ENCODE measurements at places on chromosomes 3 and 15.

- no peak for DNase-seq
Observed at GRCh38 chr15:39127925-39128617, 452.8 kb upstream of the THBS1 start.

DNA sequence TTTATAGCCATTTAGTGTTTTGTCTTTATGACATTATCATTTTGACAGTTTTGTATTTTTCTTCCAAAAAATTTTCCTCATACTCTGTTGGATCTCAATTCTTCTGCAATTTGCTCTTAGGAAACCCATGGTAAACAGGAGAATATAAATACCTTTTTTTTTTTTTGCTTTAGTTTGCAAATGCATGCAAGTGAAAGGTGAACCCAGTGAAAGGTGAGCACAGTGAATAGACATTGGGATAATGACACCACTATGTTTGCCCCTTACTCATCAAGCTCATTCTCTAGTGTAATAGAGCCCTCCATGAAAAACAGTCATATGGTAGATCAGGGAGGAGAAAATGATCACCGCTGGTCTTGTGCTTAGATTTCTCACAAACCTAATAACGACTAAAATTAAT lies 59.0 kb upstream of the TRPC1 start:
- DNase-seq: no peak

DNA sequence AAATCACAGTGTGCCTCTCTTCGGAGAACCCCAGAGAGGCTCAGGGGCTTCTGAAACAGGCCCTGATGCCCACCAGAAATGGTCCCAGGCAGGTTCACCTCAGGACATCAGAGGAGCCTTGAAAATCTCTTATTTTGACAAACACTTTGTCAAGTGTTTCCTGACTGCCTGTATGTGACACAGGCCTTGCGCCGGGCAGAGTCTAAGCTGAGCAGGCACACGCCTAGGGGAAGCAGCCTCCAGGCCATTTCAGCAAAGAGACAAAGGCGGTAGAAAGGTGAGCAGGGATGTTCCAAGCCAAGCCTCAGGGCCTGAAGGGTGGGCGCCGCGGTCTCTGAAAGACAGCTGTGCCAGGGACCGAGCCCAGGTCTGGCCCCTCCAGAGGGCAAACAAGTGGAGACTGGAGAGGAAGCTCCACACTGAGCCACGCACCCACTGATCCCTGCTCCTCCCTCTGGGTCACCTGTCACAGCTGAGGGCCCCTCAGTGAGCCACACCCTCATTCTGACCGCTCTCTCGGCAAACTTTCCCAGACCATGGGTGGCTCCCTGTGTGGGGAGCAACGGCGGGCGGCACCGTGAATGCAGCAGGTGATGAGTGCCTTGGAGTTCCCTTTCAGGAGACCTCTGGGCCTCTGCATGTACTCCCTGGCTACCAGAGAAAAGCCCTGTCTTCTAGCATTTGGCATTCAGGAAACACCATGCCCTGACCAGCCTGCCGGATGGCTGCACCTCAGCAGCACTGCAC lies 136.1 kb downstream of the ADAMTS17 start:
- no peak for DNase-seq

GRCh38 chr15:68578175-68578979 lies 416 bp upstream of the CORO2B start:
- no peak for DNase-seq

DNA sequence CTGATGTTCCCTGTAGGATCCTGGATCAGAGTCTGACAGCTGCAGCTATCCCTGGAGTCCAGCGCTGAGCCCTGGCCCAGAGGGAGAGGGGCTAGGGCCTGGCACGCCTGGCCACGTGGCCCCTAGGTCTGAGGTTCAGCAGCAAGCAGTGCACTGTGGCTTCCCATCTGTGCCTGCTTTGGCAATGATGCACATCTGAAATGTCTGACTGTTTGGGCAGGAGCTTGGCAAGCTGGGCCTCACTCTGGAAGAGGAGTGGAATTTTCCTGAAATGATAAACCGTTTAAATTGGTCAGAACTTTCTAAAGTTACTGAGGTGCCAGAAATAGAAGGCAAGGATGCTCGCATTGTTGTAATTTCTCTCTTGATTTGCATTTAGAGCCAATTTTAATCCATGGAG lies 48.8 kb upstream of the MRPS22 start:
- DNase-seq: no peak

DNA sequence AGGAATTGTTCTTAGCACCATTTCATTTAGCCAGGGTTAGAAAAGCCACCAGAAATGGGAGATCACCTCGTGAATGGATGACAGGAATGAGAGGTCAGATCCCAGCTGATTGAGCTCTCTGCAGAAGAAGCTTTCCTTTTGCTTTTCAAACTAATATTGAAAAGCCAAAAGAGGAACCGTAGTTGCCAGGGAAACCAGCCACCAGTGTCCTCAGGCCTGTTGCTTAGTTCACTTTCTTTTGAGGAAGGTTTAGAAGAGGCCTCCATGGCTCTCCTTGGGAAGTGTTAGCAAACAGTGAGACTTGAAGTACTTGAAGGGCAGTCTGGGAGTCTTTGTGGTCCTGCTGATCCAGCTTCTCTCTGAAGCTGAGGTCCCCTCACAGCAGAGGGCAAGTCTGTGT lies 7.4 kb upstream of the CCK start:
- DNase-seq: no peak

GRCh38 chr3:13660042-13660874 lies 111.3 kb downstream of the FBLN2 start:
- no peak for DNase-seq

GRCh38 chr15:62603742-62604141 lies 438.7 kb upstream of the C2CD4B start:
- no peak for DNase-seq

- DNase-seq: no peak
Observed at GRCh38 chr3:99648516-99648915, 10.1 kb downstream of the COL8A1 start.

GRCh38 chr3:71050538-71051258 lies 532.8 kb downstream of the FOXP1 start:
- no peak for DNase-seq

- no peak for DNase-seq
Observed at GRCh38 chr15:88061452-88061851, 195.1 kb downstream of the NTRK3 start.

DNA sequence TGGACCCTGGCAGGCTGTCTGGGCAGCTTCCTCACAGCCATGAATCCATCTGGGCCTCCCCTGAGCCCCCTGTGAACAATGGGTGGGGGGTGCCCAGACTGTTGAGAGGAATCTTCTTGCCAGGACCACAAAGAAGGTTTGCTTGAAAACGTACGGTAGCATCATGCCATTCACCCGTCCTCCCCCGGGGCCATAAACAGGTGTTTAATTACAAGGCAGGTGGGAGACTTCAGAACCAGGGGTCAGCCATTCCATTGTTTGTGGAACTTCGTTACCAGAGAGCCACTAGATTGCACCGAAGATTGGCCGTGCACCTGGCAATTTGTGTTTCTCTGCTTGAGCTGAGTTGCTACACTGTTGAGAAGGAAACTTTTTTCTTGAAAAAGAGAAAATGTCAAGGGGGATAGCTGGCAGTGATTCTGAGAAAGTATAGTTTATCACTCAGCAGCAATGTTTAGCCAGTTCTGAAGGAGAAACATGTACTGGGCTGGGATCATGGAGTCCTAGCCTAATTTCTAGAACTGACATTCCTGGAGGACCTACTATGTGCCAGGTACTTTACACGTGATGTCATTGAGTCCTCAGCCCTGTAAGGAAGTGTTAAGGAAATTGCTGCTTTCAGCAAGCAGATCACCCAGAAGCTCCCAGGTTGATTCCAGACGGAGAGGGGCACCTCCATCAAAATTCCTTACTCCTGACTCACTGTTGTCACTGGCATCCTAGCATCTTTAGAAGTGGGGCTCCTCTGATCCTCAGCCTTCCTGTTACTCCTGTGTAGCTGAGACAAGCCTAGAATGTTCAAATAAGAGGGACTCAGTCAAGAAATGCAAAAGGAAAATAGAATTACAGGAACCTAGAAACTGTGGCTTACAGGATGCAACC lies 103.8 kb upstream of the UBE2E1 start:
- DNase-seq: no peak

DNA sequence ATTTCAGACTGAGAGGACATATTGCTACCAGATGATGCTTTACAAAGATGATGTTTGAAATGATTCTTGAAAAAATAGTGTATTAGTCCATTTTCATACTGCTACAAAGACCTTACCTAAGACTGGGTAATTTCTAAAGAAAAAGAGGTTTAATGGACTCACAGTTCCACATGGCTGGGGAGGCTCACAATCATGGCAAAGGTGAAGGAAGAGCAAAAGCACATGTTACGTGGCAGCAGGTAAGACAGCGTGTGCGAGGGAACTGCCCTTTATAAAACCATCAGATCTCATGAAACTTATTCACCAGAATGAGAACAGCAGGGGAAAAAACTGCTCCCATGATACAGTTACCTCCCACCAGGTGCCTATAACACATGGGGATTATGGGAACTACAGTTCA lies 658.4 kb upstream of the CFAP20DC start:
- no peak for DNase-seq

- no peak for DNase-seq
Observed at GRCh38 chr15:87639305-87640011, 617.1 kb downstream of the NTRK3 start.

GRCh38 chr3:155497930-155498647 lies 204.6 kb upstream of the STRIT1 start:
- DNase-seq: no peak

- DNase-seq: no peak
Observed at GRCh38 chr3:196388956-196389355, 43.3 kb downstream of the UBXN7 start.

DNA sequence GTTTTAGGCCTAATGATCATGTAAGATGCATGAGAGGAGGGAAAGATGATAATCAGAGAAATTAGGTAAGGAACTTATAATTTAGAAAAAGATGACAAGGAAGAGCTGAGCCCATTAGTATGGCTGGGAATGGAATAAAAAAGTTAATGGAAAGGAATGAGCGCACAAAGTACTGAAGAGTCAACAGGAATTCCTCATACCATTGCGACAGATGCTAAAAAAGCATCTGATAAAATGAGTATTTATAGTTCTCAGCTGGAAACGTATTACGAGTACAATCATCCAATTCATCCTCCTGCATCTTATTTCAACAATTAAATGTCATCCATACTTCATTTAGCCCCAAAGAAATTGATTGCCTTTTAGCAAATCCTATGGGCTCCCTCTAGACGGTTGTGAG lies 58.9 kb downstream of the TMCC1 start:
- no peak for DNase-seq

DNA sequence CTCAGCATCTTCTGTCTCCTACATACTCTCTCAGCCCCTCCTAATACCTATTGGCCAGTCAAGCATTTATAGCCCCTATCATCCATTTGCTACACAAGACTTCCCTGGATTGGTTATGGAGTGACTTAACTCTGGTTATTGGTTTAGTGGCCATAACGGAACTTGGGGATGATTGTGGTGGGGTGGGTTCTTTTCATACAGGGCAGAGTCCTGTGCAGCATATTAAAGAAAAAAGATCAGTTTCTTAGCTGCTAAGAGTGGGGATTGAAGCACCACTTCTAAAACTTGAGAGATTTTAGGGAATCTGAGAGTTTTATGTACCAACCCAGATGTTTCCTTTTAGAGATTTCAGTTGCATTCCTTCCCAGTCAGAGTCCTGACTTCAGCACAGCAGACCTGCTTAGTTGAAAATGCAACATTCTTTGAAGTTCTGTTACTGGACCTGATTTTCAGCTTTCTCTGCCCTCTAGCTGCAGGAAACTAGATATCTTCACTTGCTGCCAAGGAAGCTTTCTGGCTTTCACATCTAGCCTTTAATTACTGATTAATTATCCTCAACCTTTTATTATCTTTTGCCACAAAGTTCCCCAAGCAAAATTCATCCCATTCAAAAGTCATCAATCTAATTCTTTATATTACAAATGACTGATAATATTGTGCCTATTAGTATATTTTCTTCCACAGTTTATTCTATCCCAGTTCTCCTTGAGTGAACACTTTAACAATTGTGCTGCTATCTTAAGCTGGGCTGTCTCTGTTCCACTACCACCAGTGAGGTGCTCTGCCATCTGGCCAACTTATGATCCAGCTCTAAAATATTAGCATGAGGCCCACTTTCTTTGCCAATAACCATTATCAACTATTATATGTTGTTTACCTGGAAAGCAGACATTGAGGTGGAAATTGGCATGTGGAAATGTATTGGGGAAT lies 906.0 kb upstream of the ALCAM start:
- no peak for DNase-seq

DNA sequence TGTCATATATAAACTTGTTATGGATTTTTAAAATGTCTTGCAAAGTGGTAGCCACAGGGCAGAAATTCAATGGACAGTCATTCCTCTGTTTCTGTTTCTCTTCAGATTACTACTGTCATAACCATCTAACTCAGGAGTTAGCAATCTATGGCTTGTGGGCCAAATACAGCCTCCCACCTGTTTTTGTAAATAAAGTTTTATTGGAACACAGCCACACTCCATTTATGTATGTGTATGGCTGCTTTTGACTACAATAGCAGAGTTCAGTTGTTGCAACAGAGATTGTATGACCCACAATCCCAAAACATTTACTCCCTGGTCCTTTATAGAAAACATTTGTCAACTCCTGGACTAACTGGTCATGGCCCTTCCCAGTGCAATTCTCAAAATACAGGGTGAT lies 20.0 kb downstream of the SLC27A2 start:
- DNase-seq: no peak

GRCh38 chr15:70762469-70763119 lies 764 bp downstream of the UACA start:
- peak; percentile 2 for DNase-seq

GRCh38 chr3:125143982-125144652 lies 68.4 kb downstream of the SLC12A8 start:
- no peak for DNase-seq

DNA sequence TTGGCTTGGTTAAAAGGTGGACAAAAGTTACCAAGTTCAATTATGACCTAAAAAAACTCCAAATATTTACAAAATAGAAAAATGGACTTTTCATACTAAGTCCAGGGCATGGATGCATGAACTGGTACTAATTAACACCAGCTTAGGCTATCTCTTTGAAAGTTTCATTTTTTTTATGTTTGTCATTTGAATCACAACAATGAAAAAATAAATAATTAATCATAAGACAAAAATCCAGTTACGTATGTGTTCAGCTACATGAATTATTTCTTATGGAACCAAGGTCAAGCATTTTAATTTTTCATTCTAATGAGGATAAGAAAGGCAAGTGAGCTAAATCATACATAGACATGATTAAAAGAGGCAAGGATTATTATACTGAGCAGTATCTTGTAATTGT lies 23.7 kb upstream of the STRIT1 start:
- no peak for DNase-seq

- DNase-seq: no peak
Observed at GRCh38 chr15:70095408-70096214, 2.1 kb downstream of the TLE3 start.

- no peak for DNase-seq
Observed at GRCh38 chr15:88190232-88190631, 66.3 kb downstream of the NTRK3 start.

GRCh38 chr3:117080872-117081271 lies 371.3 kb downstream of the TUSC7 start:
- DNase-seq: no peak

Data from activated CD8-positive, alpha-beta memory T cell treated with anti-CD3 and anti-CD28 coated beads for 1 hour (primary cell).